AG04449 (cell line): ENCODE measurements at places on chromosomes 2 and 18.
A peak's percentile ranks its signal among the peaks of the same experiment; 100 is the strongest.

GRCh38 chr2:102258386-102259074, 52.8 kb upstream of the IL1RL1 start:
- peak; percentile 93 for DNase-seq

DNA sequence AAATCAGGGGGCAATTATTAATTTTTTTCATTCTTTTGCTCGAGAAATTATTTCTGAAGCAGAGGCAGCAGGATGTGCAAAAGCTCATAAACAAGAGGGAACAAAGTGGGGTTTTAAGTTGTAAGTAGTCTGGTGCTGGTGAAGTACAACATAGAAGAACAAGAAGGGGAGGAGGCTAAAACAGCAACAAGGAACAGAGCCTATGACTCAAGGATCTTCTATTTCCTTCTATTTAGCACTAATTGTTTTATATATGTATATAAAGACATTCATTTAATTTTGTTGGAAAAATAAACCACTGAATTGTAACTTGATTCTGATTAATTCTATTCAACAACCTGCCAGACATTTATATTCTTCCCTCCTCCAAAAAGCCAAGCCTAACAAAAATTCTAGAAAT, 35.0 kb downstream of the YES1 start:
- no peak for DNase-seq

DNA sequence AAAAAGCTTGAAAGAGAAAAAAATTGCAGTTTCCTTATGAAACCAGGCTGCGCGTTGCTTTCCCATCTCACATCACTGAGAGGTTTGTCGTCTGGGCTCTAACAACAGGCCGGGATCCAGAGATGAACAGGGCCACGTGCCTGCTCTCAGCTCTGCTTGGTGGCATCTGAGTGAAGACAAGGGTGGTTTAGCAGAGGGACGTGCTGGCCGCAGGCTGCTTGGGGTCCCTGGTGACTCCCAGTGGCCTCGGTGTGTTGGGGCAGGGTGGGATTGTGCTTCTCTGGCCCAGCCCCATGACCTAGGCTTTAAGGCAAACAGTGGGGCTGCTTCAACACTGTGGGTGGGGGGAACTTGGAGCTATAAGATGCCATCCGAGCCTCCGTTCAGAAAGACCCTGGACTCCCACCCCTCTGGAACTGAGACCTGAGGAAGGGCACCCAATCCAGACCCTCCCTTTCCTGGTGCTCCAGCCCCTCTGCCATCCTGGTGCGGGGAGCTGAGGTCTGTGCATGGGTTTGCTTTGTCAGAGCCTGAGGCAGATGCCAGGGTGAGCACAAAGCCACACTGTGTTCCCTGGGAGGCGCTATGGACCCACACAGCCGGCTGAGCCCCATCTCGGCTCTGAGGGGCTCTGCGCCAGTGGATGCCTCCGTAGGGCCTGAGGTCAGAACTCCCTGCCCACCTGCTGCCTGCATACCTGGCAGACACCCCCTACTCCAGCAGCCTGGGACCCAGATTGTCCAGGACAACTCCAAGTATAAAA, 18.4 kb upstream of the HPCAL1 start:
- no peak for DNase-seq

DNA sequence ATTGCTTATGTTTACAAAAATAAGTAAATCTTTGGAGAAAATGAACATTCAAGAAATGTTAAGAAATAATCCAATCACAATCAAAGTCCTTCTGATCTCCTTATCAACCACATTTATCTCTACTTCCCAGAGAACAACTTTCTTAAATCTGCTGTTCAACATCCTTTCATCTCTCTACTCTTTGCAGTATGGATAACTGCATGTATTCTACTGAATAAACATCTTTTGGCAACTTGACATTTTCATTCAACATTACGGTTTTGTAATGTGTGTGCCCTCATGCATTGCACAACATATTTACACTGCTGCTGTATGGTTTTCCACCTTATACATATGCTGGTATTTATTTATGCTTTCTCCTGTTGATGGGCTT, 9.2 kb downstream of the CMPK2 start:
- DNase-seq = no peak

DNA sequence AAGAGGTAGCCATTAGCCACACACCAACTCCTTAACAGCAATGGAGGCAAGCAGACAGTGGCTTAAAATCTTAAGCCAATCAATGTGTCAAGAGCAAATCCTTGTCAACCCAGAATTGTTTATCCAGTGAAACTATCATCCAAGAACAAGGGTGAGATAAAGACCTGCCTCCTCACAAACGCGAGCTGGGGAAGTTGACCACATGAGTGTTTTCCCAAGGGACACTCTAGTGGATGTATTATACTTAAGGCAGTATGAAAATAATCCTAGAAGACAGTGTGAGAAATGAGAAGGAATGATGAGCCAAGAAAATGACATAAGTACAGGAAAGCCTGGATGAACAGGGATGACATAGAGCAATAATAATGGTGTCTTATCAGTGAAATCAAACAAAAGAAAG, 209.6 kb downstream of the TWIST2 start:
- DNase-seq = no peak

DNA sequence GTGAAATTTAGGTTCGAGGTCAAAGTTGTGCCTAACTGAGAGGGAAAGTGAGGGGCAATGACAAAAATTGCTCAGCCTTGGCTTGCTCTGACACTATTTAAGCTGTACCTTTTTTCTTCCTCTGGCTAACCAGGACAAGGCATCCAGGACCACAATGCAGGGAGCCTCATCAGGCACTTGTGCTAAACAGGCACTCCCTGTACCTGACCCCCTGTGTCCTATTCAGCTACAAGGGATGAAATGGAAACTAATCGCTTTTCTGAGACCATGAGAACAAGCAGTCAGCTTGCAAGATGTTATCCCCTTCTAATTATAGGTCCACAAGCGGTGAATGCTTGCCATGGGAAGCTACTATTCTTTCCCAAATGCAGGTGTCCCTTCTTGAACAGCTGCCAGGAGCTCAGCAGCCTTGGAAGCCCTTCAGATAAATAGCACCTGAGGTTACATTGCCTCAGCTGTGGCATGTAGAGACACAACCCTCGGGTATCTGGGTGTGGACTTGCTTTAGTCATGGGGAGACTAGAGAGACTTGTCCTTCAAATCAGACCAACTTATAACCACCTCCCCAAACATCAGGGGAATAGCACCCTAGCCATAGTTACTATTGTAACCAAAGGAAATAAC, 19.1 kb upstream of the ITGA6 start:
- no peak for DNase-seq

- DNase-seq = no peak
Observed at GRCh38 chr2:234852035-234852434, 99.8 kb upstream of the SH3BP4 start.

DNA sequence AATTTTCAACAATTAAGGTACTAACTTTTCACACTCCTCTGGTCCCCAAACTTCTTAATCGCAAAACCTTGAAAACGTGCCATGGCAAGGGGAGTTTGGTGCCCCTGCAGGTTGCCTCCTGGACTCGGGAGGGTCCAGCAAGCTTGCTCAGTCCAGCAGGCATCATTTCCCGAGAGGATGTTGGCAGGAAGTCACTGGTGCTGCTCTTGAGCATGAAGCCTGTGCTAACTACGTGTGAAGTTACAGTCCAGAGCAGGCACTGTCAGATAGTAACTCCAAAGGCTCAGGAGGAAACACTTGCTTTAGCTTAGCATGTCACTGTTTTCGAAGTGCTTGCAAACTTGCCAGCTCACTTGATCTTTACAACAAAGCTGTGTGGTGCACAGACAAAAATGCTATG, 215.4 kb downstream of the MYCN start:
- DNase-seq = no peak

DNA sequence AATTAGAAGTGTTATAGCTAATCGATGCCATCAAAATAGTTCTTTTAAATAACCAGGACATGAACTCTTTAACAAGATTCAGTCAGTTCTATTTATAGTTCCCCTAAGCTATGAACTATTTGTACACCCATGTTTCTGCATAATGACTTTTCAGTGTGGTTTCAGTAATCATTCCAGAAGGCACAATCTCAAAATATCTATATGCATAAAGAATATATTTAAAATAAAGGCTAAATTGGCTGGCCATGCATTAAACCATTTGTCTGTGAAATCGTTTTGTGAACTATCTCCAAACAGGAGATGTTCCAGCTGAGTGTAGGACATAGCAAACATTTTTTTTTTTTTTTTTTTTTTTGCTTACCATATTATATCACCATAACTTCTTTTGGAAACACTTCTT, 719.3 kb downstream of the PLCL1 start:
- DNase-seq = no peak

- no peak for DNase-seq
Observed at GRCh38 chr18:77063260-77063659, 69.3 kb downstream of the MBP start.

- DNase-seq = no peak
Observed at GRCh38 chr2:85806358-85807118, 52.7 kb downstream of the ATOH8 start.

GRCh38 chr2:73202156-73203054, at the start of gene NOTO:
TSS of gene NOTO (plus strand) at chr2:73202574. CDS start at chr2:73202667, 93 bp downstream.
- DNase-seq = no peak

DNA sequence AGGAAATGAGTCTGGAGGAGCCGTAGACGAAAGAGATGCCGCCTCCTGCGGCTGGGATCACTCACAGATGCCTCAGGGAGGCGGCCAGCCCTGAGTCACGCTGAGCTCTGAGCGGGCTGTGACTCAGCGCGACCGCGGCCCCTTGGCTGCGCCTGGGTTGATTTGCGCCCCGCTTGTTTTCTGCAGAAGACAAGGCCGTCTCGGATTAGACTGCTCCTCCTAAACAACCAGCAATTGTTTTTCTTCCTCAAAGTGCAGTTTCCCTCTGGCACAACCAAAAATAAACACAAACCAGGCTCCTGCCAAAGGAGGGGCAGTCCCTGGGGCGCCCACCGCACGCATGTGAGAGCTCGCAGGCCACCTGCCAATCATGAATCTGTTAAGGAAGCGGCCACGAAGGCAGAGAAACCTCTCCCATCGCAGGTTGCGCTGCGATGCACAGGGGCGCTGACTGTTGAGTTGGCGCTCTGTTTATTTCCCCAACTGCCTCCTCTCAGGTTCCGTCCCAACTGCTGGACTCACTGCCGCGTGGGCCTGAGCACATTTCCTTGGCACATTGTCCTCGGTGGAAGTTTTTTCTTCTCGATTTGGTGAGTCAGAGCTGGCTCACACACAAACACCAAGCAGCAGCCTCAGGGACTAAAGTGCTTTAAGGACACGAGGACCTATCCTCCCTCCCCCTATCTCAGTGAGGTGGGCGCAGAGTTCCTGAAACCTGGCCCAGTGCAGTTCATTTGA, 85.2 kb upstream of the NDUFV2 start:
- DNase-seq = no peak

DNA sequence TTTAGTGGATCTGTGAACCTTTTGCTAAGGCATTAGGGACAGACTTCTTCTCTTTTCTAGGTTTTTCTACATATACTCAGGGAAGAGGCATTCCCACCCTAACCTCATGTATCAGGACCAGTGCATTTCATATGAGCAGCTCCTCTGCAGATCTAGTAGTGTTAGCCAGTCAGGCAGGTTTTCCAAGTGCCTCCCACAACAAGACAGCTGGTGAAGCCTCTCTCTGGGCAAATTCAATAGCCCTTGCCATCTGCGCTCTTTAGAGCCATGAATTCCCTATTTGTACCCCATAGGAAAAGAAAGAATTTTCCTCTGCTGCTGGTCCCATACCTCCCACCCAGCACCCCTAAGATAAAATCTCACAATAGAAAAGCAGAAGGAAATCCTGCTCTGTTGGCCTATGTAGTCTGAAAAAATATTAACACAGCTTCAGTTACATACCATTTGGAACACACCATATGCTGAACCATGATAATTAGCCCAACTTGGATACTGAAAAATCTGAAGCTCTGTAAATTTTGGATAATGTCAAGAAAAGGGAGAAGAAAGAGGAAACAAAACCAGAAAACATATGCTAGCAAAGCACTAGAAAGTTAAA, 1354.6 kb upstream of the NRXN1 start:
- no peak for DNase-seq

DNA sequence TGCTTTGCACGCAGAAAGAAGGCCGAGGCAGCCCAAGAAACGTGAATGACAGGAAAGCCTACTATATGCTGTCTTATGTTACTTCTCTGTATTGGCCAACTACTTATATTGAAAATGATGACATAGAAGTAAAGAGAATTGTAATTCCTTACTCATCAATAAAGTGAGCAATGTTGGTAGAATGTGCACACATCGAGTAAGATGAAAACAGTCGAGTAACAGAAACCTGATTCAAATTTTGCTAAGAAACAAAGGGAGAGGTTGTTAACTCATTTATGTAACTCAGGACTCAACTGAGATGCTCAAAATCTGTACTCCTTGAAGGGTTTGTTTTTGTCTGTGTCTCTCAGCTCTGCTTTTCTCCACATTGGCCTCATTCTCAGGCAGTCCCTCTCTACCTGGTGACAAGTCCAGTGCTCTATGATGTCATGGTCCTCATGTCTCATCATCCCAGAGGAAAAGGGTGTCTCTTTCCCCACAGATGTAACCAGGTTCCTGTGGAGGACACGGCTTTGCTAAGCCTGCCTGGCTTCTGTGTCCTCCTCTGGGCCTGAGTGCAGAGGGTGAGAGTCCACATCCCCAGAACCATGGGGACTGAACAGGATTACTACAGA, 30.3 kb upstream of the CCDC93 start:
- DNase-seq = no peak

GRCh38 chr18:13397504-13398163, 179.1 kb downstream of the LDLRAD4 start:
- no peak for DNase-seq

DNA sequence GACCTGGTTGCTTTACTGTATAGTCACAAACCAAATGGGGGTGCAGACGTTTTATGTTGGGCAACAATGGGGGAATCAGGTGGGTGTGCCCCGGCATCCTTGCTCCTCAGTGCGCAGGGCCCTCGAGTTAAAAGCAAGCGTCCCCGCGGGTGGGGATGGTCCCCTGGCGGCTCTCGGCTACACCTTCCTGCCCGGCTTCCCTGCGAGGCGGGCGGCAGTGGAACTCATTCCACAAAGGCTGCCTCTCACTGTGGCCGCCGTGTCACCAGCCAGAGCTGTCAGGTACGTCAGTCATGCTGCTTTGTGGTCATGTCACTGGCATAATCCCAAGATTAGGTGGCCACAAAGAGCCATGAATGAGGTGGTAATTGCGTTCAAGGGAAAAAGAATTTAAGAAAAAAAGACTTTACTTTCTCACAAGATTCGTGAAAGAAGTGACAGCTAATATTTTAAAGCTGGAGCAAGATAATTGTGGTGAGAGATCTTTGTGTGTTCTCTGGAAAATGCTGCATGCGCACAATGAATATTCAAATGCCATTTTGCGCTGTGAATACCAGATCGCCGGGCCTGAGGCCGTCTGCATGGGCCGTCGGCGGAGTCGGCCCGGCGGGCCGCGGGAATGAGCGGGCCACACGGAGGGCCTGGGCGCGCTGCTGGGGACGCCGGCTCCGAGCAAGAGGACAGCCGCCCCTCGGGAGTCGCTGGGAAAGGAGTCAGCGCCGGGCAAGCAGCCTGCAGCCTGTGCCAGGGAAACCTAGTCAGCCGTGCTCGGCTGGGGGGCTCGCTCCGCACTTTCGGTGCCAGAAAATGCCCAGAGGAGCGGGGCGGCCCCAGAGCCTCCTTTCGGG, 82.3 kb upstream of the LDLRAD4 start:
- DNase-seq = no peak
